Stomach (tissue), 19 donors: ENCODE measurements at places on chromosomes 16 and 17. TPM values are rescaled to one million over a fixed set of nuclear protein-coding genes. Genes with fewer than 3 reads are reported as not detected.

The TEDC2 gene
- 1.3 TPM for total RNA-seq

GRCh38 chr17:19703106-19703827 is 13.1 kb downstream of the SLC47A2 start:
- no peak for DNase-seq

DNA sequence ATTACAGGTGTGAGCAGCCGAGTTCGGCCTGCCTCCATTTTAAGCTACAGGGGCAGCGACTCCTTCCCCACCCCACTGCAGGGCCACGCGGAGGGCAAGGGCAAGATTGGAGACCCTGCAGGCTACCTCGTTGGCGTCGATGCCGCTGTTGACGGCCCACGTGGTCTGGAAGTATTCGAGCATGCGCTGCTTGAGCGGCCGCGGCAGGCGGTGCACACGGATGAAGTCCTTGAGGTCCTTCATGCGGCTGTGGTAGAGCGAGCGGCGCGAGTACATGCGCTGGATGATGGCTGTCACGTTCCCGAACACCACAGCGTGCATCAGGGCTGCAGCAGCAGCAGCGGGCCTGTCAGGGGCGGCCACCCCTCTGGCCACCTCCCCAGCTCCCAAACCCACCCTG is 11.6 kb downstream of the KCNH4 start:
- no peak for DNase-seq

The MT1A gene
- 46.7 TPM for total RNA-seq

DNA sequence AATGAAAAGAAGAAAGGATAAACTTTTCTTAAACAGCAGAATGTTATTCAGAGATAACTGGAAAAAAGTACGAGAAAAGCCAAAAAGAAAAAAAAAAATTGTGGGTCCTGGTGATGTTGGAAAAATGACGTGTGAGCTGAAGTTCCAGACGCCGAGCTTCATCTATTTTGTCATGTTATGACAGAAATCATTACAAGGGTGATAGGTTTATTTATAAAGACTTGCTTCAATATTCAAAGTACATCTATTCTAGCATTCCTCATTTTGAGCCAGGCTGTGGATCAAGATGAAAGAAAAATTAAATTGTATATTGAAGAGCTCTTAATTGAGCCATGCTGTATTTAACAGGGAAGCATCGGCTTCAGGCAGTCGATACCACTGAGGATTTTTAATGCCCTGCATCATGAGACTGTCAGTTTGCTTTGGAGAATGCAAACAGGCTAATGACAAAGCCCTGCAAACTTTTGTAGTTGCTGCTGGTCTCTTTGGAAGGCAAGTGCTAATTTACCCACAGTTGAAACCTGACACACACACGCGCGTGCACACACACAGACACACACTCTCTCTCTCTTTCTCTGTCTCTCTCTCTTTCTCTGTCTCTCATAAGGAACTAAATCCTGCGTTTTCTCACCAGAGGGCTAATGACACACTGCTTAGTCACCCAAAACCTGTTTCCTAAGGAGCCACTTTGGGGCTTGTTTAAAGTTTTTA is 110.7 kb downstream of the WWOX start:
- DNase-seq, result peak; percentile 32

DNA sequence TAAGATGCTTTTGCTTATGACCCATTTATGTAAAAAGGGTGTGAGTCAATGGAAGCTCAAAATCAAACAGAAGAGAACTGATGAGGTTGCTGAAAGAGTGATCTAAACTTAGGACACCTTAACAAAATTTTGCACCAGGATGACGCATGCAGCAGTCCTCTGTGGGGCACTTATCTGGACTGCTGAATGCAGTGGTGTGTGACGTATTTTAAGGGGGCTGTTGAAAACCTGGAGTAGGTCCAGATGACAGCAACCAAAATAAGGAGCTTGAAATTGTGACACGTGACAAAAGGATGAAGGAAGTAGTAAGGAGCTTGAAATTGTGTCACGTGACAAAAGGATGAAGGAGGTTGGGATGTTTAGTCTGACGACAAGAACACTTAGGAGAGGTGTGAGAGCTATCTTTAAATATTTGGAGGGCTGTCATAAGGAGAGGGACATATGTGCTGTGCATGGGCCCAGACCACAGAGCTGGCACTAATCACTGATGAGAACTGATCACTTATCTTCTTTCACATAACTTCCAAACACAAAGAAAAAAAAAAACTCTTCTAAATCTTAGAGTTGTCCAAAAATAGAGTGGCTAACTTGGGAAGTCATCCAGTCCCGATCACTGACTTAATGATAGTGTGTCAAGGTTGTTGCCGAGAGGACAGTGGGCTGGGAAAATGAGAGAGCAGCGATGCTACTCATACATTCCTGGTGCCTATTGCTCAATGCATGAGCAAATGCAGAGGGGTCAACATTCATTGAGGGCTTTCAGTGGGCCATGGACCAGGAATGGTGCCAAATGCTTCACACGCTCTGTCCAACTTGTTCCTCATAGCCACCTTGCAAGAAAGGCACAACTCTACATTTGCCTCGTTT is 264.2 kb upstream of the ZFHX3 start:
- no peak for DNase-seq

DNA sequence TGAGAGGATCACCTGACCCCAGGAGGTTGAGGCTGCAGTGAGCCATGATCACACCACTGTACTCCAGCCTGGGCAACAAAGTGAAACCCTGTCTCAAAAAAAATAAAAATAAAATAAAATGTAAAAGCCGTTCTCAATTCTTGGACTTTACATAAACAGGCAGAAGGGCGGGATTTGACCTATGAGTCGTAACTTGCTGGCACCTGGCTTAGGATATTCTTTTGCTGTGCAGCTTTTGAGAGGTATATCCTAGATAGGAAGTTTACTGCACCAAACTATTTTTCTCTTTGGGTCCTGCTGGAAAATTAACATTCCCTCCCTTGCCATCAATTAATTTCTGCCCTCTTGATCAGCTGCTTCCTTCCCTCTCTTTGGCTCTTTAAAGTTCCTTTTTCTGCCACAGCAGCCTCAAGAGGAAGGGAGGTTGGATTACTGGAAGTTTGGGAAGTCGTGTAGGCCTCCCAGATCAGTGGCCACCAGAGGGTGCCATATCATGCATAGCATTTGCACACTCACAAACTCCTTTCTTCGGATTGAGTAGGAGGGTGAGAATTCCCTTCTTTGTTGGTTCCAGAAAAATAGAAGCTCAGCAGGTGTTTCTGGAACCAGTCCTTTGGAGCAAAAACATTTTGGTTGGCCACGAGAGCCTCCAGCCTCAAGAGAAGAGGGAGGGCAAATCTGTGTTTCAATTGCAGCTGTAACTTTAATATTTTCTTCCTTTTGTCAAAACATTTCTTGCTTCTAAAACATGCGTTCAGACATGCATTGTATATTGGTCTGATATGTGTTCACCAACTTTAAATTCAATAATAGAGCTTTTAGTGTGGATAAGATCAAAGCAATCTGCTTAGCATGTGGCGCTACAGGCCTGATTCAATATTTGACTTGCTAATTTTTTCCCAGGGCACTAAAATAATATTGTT is 147.3 kb downstream of the CCDC182 start:
- peak; percentile 90 for DNase-seq

GRCh38 chr16:8697965-8698364 is 23.5 kb downstream of the ABAT start:
- DNase-seq, result no peak

DNA sequence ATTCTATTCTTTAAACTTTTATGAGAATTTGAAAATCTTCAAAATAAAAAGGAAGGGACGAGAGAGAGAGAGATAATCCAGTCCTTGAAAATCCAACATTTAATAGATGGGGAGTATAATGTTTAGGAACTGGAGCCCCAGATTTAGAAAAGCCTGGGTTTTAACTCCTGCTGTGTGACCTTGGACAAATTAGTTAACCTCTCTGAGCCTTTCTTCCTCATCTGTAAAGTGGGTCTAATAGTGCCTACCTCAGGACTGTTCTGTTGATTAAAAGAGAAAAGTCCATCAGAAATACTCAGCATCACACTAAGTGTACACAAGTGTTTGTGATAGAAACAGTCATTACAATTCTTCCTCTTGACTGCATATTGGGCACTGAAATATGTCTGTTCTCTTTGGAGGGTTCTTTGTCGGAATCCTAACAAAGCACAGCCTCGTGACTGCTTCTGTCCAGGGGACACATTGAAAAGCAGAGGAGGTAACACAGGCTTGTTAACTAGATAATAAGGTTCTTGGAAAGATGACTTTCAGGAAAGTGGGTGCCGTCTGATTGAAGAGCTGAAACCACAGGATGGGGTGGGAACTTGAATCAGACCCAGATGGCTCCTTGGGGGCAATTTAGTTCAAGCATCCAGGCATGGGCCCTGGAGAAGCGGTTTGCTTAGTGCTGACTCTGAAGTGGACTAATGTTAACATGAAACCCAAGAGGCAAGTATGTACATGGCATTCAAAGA is 128.2 kb downstream of the CLEC16A start:
- no peak for DNase-seq

GRCh38 chr17:37039269-37039668 is 90.5 kb downstream of the AATF start:
- DNase-seq, result no peak

The RPUSD1 gene
- total RNA-seq, result 43.7 TPM

- DNase-seq, result no peak
Observed at GRCh38 chr17:21272250-21272649, 12.3 kb upstream of the MAP2K3 start.

GRCh38 chr17:53134548-53134947 is 688.2 kb upstream of the KIF2B start:
- DNase-seq, result peak; percentile 18

DNA sequence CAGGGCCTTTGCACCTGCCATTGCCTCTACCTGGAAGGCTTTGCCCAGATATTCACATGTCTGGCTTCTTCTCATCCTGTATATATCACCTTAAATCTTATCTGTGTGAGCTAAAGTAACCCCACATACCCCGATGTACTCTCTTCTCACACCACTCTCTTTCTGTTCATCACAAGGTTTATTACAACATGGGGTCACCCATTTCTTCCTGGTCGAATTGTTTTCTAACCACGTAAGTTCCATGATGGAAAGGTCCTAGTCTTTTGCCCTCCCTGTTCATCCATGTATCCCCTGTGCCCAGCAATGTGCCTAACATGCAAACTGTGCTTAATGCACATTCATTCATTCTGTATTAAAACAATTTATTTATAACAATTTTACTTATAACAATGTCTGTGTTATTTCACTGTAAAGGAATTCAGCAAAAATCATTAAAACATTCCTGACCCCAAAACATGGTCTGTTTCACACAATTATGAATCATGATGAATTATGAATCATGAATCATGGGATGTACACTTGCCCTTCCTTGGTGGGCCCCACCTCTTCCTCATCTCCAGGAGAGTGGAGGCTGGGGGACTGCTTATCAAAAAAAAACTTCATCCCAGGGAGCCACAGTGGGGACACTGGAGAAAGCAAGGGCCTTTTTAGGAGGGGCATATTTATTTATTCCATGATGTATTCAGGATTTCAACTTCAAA is 336.4 kb downstream of the GRIN2A start:
- no peak for DNase-seq

- no peak for DNase-seq
Observed at GRCh38 chr17:41633556-41634199, 9.3 kb upstream of the KRT17 start.

The TEKT3 gene
- total RNA-seq, result not detected

The CCL7 gene
- total RNA-seq, result not detected
